Cardiac septum (tissue), 1 donor: ENCODE measurements at places on chromosomes 12 and 14.

- no peak for DNase-seq
These were observed 58.5 kb downstream of the NIN start for GRCh38 chr14:50772412-50772811.

DNA sequence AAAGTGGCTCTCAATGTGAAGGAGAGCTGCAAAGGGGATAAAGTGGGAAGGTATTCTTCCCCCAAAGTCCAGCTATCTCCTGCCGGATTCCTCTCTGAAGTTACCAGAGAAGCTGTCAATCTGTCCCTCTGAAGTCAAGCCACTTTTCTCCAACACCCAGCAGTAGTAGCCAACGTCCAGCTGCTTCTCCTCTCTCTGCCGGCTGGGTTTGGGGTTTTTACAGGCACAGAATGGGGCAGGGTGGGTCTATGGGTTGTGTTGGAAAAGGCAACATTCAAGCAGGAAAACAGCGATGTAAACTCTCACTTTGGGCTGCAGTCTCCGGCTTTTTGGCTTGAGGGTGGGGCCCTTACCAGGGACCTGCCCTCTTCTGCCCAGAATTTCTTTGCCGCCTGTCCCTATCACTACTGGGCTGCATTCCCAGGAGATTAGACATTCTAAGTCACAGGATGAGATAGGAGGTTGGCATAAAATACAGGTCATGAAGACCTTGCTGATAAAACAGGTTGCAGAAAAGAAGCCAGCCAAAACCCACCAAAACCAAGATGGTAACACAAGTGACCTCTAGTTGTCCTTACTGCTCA lies 16.3 kb downstream of the CAPZA3 start:
- no peak for DNase-seq

DNA sequence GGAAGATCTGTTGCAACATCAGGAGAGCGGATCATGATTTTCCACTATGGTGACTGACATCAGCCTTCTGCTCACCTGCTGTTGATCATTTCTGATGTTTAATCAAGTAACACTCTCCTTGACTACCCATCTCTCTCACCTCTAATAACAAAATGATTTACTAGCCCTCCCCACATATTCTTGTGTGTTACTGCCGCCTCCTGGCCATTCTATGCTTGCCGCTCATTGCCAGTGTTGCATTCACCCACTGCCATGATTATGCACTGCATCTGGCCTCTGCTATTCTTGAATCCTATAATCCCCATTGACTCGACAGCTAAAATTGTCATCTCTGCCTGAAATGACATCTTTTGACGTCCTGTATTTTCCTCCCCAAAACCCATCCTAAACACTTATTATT lies 113.8 kb downstream of the RERGL start:
- no peak for DNase-seq

GRCh38 chr12:110931315-110931728 lies 10.9 kb upstream of the MYL2 start:
- peak; percentile 93 for DNase-seq

DNA sequence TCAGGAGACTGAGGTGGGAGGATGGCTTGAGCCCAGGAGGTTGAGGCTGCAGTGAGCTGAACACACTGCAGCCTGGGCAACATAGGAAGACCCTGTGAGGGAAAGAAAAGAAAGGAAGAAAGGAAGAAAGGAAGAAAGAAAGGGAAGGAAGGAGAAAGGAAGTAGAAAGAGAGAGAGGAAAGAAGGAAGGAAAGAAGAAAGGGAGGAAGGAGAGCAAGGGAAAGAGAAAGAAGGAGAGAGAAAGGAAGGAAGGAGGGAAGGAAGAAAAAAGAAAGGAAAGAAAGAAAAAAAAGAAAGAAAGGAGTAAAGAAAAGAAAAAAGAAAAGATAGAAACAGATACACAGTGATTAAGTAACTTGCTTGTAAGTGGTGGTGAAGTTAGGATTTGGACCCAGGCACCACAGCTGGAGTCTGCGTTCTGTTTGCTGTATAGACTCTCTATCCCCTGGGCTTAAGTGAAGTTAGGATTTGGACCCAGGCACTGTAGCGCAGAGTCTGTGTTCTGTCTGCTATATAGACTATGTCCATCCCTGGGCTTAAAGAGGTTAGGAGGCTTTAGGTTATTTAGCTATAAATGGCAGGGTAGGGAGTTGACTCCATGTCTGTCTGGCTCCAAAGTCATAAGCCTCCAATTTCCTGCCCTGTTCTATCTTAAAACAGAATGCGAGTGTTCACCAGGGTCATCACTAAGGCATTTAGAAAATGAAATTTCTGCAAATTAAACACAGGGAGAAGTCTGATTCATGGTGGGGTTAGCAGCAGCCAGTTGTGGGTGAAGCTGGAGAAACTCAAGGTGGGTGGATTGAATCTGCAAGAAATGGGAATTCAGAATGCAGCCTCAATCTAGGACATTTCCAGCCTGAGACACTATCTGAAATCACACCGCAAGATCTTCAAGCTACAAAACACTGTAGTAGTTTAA lies 13.3 kb upstream of the C12orf75 start:
- no peak for DNase-seq

DNA sequence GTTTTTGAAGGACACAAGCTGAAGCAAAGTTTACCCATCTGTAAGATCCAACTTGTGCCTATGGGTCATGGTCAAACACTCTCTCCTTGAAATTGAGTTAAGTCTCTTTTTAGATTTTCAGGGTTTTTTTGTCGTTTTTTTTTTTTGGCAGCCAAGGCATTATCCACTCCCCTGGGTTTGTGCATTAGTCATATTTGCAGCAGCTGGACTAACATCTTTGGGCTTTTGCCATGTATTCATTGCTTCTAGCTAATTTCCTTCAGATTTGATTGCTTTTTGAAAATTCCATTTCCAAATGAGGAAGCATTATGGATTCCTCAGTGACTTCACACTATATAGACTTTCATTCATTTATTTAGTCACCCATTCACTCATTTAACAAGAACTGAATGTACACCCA lies 80.3 kb upstream of the SRRM4 start:
- DNase-seq, result no peak

- no peak for DNase-seq
These were observed 37.0 kb upstream of the NT5DC3 start for GRCh38 chr12:103877934-103878510.

DNA sequence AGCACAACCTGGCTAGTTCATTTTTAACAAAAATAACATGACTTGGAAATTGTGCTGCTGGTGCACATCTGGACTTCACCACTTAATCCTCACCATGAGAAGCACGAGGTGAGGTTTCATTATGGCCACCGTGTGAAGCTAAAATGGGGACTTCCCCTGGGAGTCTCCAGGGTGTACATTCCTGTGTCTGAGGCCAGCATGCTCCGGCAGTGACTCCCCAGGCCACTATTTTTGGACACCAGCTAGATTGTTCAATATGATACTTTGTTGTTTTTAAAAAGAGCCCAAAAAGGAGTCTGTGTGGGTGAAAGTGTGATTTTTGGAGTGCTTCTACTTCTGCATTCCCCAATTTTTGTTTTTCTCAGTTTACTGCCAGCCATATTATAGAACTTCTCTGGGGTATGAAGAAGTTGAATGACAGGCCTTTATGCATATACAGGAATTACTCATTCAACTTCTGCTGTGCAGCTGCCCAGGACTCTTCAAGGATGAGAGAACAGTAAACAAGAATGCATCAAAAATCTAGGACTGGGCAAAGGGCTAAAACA lies 16.9 kb upstream of the AICDA start:
- DNase-seq, result no peak

- no peak for DNase-seq
These were observed 206.0 kb downstream of the MYRFL start for GRCh38 chr12:70031046-70031445.

- no peak for DNase-seq
These were observed 475.6 kb upstream of the SOX5 start for GRCh38 chr12:24424889-24425600.

- no peak for DNase-seq
These were observed 71.8 kb downstream of the MYRFL start for GRCh38 chr12:69896653-69897381.

DNA sequence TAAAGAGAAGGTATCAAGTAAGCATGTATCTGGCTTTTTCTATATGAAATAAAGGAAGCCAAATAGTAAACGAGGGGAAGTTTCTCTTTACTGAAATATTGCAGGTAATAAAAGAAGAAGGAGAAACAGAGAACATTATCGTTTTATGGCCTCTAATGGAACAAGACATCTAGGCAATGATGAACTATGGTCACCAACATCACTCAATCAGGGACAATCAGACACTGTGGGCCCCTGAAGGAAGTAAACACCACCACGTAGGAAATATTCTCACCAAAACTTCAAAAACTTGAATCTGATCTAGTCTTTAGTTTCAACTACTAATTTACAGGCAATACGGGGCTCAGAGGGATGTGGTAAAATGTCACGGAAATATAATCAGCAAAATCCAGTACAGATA lies 15.9 kb downstream of the HEBP1 start:
- no peak for DNase-seq

- DNase-seq, result no peak
These were observed 209.7 kb upstream of the FAR2 start for GRCh38 chr12:28939427-28939826.

DNA sequence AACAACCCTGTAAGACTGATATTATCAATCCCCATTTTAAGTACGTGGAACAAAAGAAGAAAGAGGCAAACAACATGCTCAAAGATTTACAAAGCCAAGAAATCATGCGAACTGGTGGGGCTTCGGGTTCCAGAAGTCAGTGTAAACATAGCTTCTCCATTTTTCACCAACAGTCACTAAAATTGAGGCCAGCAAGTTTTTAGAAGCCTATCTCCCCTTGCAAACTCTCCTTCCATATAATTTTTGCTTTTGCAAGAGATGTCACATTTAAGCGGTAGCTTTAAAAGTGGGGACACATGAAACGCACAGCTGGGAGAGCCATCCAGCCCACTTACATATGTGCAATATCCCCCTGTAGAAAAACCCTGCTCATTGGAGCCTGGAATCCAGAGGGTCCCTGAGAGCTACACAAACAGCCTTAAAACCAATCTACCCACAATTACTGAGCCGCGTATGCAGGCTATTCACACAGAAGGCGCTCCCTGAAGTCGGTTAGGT lies 797 bp downstream of the SLC11A2 start:
- DNase-seq, result no peak

DNA sequence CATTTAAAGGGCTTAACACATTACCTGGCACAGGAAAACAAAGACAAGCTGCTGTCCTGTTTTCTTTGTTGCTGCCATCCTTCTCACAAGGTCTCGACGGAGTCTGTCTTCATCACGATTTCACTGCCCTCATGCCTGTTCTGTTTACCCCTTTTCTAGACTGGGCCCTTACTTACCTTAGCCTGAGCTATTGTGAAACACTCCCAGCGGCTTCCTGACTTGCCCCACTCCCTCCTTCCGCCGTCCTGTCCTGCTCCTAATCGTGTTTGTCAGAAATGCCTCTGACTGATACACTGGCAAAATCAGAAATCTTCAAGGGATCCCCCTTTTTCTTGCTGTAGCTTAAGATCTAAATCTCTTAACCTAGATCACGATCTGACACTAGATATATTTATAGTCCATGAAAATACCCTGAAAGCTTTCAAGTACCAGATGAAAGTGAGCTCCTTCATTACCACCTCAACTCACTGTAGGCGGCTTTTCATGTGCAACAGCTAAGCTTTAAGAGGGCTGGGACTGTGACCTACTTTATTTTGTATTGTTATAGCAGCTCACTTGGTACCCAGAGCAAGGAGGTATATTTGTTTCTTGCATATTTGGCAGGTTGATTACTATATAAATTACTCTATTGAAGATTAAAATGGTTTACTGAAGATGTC lies 32.1 kb downstream of the TECPR2 start:
- DNase-seq, result peak; percentile 83

- no peak for DNase-seq
These were observed 28.8 kb upstream of the C2CD5 start for GRCh38 chr12:22573181-22573580.

DNA sequence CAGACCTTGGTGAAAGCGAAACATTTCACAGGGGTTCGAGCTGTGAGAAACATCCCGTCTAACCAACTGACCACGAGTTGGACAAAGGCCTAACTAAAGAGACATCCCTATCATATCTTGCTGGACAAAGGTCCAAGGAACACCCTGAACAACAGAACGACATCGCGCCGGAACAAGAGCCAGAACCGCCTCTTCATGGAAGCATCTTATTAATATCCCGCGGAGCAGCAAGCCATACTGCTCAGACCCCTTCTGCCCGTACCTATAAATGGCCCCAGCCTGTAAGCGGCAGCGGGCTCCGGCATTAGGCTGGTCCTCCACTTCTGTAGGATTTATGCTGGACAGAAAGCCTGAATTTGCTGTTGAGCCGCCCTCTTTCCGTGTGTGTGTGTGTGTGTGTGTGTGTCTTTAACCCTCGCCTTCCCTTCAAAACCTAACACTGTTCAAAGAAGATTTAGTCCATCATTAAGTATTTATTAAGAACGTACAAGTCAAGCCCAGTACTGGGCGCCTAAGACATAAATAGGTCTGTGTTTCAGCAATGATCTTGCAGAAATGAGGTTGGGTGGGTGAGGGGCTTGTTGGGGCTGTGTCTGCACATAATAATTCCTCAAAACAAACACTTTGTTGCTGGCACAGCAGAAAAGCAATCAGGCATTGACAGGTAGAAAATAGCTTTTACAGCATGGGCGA lies 1.9 kb downstream of the SLC6A15 start:
- no peak for DNase-seq

DNA sequence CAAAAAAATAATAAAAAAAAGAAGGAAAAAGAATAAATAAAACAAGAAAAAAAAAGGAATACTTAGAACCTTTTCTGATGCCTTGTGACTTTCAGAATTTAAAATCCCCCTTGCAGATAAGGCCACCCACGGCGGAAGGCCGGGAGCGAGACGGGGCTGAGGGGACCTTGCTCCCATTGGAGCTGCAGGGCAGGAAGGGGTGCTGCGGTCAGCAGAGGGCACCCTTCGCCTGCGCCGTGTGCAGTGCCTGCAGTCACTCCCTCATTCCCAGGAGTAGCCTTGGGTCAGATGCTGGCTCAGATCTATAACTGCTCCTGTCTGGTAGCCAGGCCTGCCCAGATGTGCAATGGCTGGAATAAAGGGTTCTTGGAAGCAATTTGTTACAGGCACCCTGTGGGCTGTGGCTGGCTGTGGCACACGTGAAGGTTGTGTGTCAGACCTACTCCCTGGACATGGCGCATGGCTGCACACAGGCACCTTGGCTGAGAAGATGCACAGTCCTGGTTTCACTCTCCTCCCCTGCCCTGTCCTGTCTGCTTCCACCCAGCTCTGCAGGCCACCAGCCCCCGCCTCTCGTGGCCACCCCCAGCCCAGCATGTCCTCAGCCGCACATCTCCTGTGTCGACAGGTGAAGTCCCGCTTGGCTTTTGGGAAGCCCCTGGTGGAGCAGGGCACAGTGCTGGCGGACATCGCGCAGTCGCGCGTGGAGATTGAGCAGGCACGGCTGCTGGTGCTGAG lies 13.4 kb upstream of the ALDH2 start:
- peak; percentile 82 for DNase-seq

- DNase-seq, result no peak
These were observed 28.2 kb downstream of the TRAF3 start for GRCh38 chr14:102805371-102805891.

DNA sequence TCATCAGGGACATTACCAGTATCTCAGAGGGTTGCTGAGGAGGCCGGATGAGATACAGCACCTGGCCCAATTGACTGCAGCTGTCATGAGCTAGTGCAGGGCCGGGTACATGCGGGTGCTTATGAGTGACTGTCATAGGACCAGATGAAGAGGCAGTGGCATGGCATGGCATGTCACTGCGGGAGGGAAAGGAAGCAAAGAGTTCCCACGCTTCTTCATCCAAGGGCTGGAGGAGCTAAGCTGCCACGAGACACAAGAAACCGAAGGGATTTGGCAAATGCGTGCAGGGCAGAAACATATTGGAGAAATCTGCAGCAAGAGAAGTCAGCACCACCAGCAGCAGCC lies 10.7 kb upstream of the GPX2 start:
- peak; percentile 70 for DNase-seq

- no peak for DNase-seq
These were observed 118.9 kb downstream of the PTCSC3 start for GRCh38 chr14:36057452-36058116.
